NCI-H524 (cell line): ENCODE measurements at places on chromosomes 12 and 14.
A peak's percentile ranks its signal among the peaks of the same experiment; 100 is the strongest.

DNA sequence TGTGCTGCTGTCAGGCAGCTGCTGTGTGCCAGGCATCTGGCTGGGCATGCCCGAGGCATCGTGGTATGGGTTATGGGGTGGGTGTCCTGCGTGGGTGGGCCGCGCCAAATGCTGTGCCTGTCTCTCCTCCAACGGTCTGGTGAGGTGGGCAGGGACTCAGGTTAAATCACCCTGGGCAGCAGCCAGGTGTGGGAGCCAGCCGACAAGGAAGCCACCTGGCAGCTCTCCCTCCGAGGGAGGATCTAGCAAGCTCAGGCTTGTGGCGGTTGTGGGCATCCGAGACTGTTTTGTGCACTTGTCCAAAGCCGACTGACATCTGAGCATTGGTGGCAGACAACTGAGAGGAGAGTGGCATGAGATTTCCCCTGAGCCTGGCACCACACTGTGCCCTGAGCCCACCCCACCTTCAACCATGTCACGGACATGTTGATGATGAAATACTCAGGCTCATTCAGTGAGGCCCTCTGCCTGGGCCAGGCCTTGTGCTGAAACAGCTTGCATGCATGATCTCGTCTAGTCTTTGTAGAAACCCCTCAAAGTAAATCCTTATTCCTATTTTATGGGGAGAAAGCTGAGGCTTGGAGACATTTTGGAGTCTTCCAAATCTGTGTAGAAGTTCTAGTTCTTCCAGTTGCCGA lies 181.8 kb upstream of the MYL2 start:
- no peak for DNase-seq

DNA sequence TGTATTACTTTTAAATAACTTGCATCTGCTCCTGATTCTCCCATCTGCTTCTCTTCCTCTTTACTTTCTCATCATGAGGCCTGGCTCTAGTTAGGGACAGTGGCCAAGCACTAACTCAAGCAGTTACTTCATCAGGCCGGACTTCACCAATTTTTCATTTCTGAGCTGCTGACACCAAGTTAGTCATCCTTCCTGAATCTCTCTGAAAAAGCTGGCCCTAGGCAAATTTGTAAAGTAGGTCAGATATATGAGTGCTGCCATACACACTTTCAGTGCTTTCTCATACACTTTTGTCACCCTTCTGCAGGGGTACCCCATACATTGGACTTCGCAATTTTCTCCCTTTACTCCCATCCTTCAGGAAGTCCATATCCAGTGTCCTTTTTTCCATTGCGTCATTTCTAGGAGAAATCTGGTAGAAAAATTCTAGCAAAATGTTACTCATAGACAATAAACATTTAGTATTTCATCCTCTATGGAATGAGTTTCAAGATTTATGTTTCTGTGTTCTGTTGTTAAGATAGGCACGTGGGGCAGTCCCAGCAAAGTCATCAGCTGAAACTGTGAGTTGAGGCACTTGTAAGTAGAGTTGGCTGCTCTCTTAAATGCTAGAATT lies 276.8 kb upstream of the TMPO start:
- DNase-seq, result no peak

GRCh38 chr12:28987538-28988324 lies 161.3 kb upstream of the FAR2 start:
- no peak for DNase-seq

- no peak for DNase-seq
Measured at GRCh38 chr12:13695781-13696180, 285.6 kb downstream of the GRIN2B start.

DNA sequence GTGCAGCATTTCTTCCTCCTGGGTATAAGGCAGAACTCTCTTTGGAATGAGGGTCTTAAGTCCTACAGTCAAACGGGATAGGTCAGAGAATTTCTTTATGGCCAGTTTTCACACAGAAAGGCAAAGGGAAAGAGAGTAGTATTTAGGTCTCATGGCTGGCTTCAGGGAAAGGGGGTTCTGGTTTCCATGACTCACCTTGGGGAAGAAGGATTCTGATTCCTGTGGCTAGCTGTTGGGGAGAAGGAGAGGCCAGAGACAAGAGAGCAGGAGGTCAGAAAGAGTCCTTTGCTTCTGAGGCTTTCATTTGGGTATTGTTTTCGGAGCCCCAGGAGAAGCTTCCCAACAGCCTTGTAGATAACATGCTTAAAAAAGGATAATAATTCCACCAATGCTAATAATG lies 332.5 kb downstream of the NPAS3 start:
- no peak for DNase-seq

DNA sequence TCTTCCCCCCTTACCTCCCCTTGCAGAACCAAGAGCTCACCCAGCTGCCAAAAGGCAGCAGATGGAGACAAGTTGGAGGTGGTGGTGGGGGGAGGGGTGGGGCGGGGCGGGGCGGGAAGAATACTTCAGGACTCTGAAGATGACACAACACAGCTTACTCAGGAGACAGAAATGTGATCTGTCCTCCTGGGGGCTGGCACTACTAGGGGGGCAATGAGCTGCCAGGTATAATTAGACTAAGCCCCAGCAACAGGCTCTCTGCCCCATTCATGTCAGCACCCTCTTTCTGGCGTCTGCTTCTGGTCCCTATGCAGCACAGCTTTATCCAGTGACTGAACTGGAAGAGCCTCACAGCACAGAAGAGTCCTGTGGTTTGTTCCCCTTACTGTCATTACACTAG lies 407.0 kb downstream of the MED13L start:
- DNase-seq, result peak; percentile 79
